ENCODE measurements at places on chromosomes 5 and 9.

GRCh38 chr5:62614355-62614754 lies 35.7 kb downstream of the LRRC70 start:
- no peak for DNase-seq

- no peak for DNase-seq
These were observed 10.8 kb downstream of the C9orf50 start for GRCh38 chr9:129610213-129610472.

- DNase-seq = no peak
These were observed 1.3 kb downstream of the SPTAN1 start for GRCh38 chr9:128553728-128554127.

DNA sequence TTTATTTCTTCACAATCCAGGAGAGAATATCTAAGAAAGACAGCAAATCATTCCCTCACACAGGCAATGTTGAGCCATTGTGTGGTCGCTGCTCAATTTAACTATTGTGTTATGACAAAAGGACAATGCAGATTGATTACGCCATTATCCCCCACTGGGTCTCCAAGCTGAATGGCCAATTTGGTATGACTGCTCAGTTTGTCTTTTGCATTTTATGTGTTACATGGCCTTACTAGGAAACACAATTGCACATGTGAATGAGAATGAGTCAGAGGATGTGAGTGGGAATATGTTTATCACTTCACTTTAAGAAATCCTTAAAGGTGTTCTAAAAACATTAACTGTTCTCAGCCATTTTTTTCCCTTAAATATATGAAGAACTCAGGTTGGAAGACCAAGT lies 108.3 kb downstream of the FAM174A start:
- DNase-seq = no peak

- DNase-seq = no peak
These were observed 96.4 kb upstream of the TAF11L2 start for GRCh38 chr5:17401470-17402288.

DNA sequence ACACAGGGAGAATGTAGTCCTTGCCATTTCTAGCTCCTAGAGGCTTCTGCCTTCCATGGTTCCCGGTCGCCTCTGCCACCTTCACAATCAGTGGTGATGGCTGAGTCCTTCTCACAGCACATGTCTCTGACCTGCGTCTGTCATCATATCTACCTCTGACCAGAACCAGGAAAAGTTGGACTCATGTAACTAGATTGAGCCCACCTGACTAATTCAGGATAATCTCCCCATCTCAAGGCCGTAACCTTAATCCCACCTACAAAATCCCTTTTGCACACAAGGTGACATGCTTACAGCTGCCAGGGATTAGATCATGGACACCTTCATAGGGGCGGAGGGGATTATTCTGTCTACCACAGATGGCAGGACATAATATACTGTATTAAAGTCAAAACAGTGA lies 375.6 kb downstream of the ICE1 start:
- DNase-seq = no peak

GRCh38 chr9:33992632-33993031 lies 56.1 kb downstream of the UBAP2 start:
- no peak for DNase-seq

- DNase-seq = no peak
These were observed 230.6 kb upstream of the CD180 start for GRCh38 chr5:67426961-67427849.

DNA sequence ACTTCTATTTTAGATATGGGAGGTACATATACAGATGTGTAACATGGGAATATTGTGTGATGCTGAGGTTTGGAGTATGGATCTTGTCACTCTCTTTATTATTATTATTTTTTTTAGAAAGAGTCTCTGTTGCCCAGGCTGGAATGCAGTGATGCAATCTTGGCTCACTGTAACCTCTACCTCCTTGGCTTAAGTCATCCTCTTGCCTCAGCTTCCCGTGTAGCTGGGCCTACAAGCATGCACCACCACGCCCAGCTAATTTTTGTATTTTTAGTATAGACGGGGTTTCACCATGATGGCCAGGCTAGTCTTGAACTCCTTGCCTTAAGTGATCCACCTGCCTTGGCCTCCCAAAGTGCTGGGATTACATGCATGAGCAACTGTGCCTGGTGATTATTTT lies 138.4 kb upstream of the SLC28A3 start:
- DNase-seq = no peak

DNA sequence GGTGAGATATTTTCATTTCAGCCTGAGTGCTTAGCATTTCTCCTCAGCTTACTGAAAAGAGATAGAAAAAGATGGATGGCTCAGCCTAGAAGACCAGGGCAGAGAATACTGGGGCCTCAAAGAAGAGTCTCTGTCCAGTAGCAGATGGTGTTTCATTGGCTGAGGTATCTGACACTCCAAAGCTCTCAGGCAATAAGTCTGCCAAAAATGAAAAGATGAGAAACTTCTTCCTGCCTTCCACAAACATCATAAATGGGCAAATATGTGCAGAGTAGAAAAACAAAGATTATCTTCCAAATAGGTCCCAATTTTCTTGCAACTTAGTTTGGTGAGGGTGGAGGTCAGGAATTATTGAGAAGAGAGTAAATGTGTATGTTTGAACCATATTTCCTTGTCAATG lies 87.4 kb upstream of the ICE1 start:
- DNase-seq = no peak

DNA sequence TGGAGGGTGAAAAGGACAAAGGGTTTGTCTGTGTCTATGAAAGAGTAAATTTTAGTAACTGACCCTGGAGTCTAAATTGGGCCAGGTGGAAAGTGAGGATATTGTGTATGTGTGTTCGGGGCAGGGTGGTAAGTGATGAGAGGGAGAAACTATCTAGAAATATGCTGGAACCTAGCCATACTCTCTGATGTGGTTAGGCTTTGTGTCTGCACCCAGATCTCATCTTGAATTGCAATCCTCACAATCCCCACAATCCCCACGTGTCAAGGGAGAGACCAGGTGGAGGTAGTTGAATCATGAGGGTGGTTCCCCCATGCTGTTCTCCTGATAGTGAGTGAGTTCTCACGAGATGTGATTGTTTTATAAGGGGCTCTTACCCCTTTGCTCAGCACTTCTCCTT lies 60.6 kb downstream of the COMMD10 start:
- DNase-seq = no peak

DNA sequence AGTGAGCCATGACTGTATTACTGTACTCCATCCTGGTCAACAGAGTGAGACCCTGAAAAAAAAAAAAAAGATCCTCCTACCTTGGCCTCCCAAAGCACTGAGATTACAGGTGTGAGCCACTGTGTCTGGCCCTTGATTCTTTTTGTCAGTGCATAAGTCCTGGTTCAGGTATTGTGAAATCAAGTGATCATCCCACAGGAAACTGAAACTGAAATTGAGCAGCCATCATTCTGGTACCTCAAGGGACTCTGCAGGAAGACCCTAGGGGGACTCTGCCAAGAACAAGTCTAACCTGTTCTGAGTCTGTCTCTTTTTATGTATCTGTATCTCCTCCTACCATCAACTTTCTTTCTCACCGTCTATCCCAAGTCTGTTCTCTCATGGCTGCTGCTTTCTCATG lies 1.9 kb upstream of the DCAF10 start:
- DNase-seq = no peak

DNA sequence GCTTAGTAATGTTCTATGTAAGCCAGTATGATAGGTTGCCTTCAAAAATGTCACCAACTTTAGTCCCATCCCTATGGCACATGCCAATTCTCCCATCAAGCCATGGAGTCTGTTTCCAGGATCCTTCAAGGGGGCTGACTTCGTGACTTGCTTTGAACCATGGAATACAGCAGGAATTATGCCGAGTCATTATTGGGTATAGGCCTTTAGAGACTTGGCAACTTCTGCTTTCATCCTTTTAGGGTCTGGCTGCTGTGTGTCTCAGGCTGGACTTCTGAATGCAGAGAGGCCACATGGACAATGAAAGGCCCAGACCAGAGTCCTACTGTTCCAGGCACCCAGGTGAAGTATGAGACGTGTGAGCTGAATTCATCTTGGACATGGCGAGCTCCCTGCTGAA lies 109.8 kb downstream of the DENND1A start:
- DNase-seq = no peak

DNA sequence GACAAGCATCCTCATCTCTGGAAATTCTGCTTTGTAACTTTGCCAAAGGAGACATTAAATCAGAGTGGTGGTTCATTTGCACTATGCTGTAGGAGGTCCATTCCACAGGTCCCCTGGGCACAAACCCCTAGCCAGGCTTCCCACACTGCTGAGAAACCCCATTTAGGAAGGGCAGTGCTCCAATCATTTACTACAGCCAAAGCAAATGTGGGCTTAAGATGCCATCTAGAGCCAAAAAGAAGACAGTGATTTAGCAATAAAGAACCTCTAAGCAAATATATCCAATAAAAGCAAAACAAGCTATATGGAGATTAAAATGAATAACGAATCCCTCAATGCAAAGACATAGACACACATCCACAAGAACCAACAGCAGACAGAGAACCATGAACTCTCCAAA lies 129.0 kb upstream of the ALDH1B1 start:
- DNase-seq = no peak

GRCh38 chr5:885529-885928 lies 7.1 kb downstream of the BRD9 start:
- no peak for DNase-seq

DNA sequence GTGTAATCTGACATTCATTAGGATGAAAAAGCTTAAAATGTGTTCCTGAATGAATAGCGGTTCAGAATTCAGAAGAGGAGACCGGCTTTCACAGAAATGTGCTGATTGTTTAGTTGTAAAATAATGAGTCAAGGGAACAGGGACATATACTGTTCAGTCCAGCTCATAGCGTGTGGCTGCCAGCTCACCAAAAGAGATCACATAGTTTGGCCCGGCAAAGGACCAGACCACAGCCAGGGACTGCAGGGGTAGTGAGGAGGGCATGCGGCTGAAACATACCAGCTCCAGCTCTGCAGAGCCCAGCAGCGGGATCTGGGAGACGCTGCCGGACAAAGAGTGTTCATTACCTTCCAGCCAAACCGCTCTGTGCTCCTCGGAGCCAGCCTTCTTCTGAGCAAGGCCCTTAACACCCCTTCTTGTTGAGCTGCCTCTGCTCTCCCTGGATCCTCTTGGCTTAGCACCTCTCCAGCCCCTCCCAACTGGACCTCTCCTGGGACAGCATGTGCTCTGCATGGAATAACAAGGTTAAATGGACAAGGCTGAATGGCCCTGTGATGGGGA lies 116.8 kb upstream of the CNTLN start:
- no peak for DNase-seq

DNA sequence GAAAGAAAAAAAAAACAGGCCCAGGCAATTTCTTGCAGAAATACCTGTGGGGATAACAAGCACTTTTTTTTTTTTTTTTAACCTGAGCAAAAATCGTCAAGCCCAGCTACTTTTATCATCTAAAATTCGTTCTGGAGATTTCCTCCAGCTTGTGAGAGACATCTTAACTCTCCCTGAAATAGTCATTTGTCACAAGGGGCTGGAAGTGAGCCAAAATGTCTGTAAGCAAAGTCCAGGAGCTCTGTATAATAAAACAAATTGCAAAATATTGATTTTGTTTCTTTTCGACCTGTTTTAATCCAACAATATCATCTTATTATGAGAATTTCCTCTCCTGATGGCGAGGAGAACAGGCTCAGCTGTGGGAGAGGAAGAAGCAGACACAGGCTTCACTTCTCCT lies 168.4 kb downstream of the TTLL11 start:
- no peak for DNase-seq

- no peak for DNase-seq
These were observed 337.6 kb upstream of the IRX1 start for GRCh38 chr5:3258050-3258449.

DNA sequence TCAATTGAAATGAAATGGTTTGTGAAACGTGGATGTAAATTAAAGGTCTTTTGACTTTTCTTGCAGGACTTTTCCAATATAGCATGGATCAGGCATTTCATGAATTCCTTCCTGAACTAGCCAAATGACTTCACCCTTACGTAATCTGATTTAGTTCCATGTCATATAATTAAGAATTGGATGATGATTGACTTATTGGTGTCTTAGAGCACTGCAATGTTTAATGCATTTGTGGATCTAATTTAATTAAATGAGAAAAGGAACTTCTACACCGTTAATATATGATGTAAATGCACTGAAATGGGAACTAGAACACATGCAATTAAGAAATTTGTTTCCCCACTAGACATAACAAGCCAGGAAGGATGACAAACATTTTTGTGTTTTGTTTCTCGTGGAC lies 228.8 kb downstream of the FBXL7 start:
- no peak for DNase-seq

DNA sequence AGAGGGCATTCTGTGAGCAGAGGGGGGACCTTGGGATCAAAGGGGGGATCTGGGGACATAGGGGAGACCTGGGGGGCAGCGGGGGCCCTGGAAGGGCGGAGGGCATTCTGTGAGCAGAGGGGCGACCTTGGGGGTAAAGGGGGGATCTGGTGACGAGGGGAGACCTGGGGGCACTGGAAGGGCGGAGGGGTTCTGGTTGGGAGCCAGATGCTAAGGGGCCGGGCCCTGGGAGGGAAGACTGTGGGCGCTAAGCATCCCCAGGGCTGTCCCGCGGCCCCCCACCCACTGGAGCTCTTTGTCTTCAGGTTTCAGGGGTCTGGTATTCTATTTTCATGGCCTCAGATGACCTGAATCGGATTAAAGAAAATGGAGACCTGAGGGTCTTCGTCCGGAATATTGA lies 748 bp downstream of the LCN9 start:
- DNase-seq = no peak

GRCh38 chr5:56115589-56115988 lies 117.5 kb downstream of the ANKRD55 start:
- no peak for DNase-seq

- DNase-seq = no peak
These were observed 191.5 kb upstream of the CLINT1 start for GRCh38 chr5:158050421-158050820.

- DNase-seq = no peak
These were observed 25.6 kb upstream of the HMGCS1 start for GRCh38 chr5:43338862-43339261.

- DNase-seq = no peak
These were observed 507 bp downstream of the CTNND2 start for GRCh38 chr5:11903614-11904264.

DNA sequence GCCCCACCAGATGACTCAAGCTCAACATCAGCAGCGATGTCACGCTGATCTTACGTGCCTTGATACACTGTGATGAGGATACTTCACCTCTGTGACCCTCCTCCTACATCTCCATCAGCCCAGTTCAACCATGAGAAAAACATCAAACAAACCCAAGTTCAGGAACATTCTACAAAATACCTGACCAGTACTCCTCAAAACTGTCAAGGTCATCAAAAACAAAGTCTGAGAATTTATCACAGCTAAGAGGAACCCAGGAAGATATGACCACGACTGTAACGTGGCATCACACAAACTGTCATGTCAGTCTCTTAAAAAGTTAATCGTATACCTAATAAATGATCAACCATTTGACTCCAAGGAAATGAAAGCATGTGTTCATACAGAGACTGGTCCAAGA lies 90.8 kb downstream of the COL23A1 start:
- DNase-seq = no peak

DNA sequence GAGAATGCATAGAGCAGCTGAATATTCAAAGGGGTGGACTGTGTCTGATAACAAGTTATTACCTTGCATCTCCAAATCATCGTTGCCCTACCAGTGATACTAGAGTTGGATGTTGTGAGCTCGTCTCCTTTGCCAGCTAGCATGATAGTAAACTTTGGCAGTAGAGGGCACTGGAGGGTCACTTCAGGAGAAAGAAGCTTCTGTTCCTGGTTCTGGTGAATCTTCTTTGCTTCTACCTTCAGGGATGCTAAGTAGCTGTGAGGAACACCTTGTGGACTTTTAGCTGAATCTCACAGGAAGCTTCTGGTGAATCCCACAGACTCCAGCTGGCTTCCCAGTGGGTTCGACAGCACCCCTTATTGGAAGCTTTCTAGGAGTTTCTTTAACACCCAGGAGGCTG lies 626.6 kb upstream of the SGCD start:
- DNase-seq = no peak

Measured in stimulated activated CD4-positive, alpha-beta T cell treated with anti-CD3 and anti-CD28 coated beads, TNF-alpha, amount 100 ng/mL, for 24 hours (primary cell).